ENCODE measurements at places on chromosomes 6 and 20. TPM values are rescaled to one million over a fixed set of nuclear protein-coding genes. Genes with fewer than 3 reads are reported as not detected.

Gene AGER
- 0.41 TPM for total RNA-seq

Gene C20orf144
- not detected for total RNA-seq

Gene ULBP1
- 3.4 TPM for total RNA-seq

Gene TNFRSF6B
- total RNA-seq, result 0.39 TPM

Gene GLP1R
- total RNA-seq, result not detected

Gene KCNK16
- total RNA-seq, result not detected

Gene FOXQ1
- total RNA-seq, result 0.52 TPM

Gene PTPRK
- total RNA-seq, result 20.7 TPM

Gene HLA-DRB1
- total RNA-seq, result 1.4 TPM

GRCh38 chr20:34082232-34082887 is 29.7 kb downstream of the EIF2S2 start:
- DNase-seq, result no peak

DNA sequence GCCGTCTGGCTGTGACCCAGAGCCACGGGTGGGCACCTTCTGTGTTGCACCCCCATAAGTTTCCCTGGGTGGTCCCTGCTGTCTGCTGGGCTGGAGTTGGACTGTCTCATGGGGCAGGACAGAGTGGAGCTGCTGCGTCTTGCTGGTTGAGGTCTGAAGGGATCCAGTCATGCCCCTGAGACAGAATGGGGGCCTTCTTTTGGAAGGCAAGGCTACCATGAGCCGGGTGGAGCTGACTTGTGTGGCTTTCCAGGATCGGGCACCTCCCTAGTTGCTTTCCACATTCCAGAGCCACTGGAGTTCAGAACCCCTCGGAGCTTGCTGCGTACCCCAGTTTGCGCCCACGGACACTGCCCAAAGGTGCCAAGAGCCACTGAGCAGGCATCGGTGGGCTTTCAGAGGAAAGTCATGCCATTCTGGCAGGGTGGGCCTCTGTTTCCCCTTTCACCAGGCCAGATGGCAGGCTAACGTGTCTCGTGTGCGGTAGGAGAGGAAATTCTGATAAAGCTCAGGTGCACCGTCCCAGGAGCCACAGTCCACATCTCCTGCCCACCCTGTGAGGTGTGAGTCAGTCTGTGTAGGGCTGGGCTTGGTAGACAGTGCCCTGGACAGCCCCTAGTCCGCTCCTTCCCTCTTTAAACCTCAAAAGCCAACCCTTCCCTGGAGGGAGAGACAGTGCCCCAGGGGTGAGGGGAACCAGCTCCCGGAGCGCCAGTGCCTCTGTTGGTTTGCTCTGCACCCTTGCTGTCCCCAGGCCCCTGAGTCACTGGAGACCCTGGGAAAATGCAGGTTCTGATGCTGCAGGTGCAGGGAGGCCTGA is 125.3 kb downstream of the SYCP2 start:
- no peak for DNase-seq

- DNase-seq, result no peak
These were observed 611.7 kb downstream of the UTRN start for GRCh38 chr6:144896871-144897270.

DNA sequence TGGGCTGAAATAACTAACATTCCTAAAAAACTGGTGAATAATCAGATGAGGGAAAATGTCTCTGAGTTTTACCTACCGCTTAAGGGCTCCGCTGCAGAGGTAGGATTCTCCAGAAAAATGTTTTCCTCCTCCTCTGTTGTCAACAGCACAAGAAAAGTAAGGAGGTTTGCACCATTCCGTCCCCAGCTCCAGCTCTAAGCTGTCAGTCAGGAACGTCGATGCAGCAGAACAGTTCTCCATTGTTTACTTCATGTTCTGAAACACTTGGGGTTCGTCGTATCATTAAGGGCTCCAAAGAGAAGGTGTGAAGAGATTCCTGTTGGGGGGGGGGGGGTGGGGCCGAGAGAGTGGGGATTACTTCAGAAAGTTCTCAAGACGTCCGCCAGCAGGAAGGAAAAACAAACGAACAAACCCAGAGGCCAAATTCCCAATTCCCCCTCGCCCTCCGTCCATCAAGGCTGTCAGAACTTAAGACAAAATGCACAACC is 734 bp downstream of the MMS22L start:
- DNase-seq, result no peak

GRCh38 chr6:68911811-68912210 is 276.7 kb downstream of the ADGRB3 start:
- DNase-seq, result no peak

GRCh38 chr6:157984128-157984527 is 2.5 kb downstream of the SYNJ2 start:
- no peak for DNase-seq

DNA sequence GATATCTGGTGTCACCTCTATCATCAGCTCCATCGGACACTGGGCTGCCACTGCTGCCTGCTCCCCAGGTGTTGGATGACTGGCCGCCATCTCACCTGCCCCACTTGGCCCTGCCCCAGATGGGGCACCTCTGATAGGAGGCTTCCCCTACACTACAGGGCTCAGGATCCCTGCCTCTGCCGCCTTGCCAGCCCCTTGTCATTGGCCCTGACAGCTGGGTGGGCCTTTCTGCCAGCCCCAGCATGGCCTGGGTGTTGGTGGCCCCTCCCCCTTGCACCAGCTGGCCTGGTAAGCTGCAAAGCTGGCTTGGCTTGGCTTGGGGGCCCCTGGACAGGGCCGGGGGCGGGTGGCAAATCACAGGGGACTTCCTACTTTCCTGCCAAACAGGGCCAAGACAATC is 10.6 kb downstream of the PACSIN1 start:
- DNase-seq, result no peak

DNA sequence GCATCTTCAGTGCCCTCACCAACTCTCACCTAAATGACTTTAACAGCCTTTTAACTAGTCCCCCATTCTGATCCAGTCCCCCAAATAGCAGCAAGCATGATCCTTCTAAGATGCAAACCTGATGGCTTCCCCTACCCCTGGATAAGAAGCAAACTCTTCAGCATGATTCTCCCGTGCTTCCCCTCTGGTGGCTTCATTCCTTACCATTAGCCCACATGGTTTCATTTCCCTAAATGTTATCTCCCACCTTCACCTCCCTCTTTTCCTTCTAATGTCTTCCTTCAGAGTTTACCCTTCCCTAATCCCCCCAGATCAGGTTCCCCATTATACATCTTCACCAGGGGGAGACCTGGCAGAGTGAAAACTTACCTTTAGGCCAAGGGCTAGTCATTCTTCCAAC is 4.0 kb upstream of the RAB5IF start:
- no peak for DNase-seq

DNA sequence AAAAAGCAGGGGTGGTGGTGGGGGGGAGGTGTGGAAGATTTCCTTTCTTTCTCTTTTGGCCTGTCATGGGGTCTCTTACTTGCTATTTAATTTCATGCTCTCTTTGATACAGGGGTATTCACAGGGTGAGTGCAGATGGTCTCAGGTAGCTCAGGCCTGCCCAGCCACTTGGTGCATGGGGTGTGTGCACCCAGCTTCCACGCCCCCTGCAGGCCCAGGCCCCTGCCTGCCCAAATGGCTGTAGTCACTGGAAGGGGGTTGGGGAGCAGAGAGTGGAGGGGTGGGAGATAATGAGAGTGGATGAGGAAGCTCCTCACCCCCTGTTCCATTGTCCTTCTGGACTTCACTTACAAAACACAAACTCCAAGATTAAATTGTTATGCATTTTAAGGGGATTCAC is 133.6 kb upstream of the SGK1 start:
- DNase-seq, result no peak

GRCh38 chr6:47819461-47819860 is 37.6 kb downstream of the OPN5 start:
- DNase-seq, result no peak

DNA sequence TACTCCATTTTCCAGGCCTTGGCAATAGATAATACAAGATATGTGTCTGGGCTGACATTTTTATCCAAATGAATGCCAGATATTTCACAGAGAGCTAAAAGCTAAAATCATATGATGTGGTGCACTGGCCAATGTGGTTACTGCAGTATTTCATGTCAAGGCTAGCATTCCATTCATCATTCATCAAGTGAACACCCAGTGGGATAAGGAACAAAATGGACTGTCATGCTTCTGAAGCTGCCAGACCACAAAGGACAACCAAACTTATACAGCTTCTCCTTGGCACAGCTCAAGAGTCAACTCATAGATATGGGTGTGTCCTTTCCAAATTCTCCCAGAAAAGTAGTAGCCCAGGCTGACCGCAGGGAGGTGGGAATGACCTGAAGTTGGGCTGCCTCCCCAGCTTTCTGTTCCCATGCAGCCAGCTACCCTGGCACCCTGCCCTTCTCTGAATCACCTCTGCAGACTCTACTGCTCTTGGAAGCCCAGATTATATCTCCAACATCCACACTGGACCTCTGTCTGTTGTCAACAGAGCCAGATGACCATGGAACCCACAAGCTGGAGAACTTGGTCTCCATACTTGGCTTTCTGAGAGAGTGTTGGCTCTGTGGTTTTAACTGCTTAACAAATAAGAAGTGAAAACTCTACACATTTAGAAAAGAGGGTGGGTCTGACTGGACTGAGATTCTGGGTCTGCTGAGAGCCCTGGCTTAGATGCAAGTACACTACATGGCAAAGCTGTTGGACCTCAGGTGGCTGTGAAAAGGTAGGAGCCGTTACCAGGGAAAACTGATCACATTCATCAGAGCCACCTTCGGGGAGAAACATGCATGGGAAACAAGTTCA is 122.8 kb downstream of the ALDH8A1 start:
- DNase-seq, result peak; percentile 78

GRCh38 chr20:64100946-64101688 is 6.2 kb downstream of the NPBWR2 start:
- DNase-seq, result no peak

- DNase-seq, result no peak
These were observed 49.7 kb downstream of the OR2B2 start for GRCh38 chr6:27862396-27863066.

DNA sequence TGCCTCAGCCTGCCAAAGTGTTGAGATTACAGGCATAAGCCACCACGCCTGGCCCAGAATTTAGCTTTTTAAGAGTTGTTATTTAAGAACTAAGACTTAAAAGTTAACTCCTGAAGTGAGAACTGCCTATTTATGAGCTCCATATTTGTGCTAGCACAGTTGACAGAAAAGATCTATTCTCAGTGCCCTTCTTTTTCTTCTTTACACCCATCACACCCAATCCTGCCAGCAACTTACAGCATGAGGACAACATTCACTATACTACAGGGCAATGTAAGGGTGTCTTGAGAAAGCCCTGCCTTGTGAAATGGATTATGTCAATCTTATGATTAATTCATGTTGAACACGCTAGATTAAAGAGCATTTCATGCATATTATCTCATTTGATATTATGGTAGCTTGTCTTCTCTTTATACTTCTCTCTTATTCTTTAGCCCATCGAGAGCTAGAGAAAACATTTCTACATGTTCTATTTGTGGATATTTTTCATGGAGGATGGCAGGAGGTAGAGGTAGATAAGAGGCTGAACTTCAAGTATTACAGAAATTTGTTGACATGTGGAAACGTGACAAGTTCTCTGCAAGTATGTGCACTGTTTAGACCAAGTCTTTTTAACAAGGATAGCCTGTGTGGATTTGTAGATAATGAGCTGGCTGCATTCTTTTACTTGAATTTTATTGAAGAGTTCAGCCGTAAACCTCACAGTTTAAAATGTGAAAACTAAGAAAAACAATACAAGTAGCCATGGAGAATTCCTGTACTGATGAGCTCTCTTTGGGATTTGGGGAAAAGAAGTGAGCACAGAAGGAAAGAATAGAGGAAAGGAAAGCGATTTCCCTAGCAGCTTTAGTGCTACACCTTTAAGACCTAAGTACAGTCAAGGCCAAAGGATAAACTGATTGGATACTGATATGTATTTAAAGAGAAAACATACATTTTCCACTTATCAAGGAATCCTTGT is 212.2 kb downstream of the ARHGAP18 start:
- DNase-seq, result no peak
